ENCODE measurements at places on chromosomes 16 and 17. TPM values are rescaled to one million over a fixed set of nuclear protein-coding genes. Genes with fewer than 3 reads are reported as not detected.

PIRT gene
- not detected for total RNA-seq

DNA sequence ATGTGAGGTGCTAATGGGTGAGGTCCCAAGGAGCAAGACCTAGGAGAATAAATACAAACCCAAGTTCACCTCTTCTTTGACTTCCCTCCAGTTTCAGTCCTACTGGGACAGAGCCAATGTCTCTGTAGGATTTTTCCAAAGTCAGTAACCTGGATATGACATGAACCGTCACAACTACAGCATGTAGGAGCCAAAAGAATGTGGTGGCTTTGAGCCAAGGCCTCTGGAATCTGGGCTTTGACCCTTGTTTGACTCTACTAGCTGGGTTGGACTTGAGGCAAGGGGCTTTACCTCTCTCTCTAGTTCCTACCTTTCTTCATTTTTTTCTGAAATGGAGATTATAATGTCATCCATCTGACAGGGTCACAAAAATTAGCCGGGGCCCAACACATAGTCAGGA is 91.4 kb downstream of the CACNG3 start:
- no peak for DNase-seq

- no peak for DNase-seq
These were observed 43.4 kb downstream of the CCDC42 start for GRCh38 chr17:8701221-8701620.

DNA sequence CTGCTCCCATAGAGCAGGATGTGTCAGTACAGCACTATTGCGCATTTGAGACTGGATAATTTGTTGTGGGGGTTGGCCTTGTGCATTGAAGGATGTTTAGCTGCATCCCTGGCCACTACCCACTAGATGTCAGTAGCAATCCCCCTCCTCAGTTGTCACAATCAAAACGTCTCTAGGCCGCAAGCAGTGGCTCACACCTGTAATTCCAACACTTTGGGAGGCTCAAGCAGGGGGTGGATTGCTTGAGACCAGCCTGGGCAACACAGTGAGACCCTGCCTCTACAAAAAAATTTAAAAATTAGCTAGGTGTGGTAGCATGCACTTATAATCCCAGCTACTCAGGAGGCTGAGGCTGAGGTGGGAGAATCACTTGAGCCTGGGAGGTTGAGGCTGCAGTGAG is 48.4 kb downstream of the CENPV start:
- DNase-seq = no peak
